ENCODE measurements at places on chromosomes 1 and 21. TPM values are rescaled to one million over a fixed set of nuclear protein-coding genes. Genes with fewer than 3 reads are reported as not detected.

- peak overlapping the region; percentile 4 for H3K4me3 ChIP-seq
- H3K27ac ChIP-seq: no peak overlapping the region
- H3K36me3 ChIP-seq: no peaks in the 10 kb centered on the region
Measured at GRCh38 chr1:236063919-236064673, 794 bp downstream of the NID1 start.

- no peak overlapping the region for H3K27ac ChIP-seq
- no peak for DNase-seq
- H3K4me1 ChIP-seq: no peaks in the 10 kb centered on the region
- no peak overlapping the region for H3K4me3 ChIP-seq
Measured at GRCh38 chr1:190193508-190194115, 284.1 kb downstream of the BRINP3 start.

DNA sequence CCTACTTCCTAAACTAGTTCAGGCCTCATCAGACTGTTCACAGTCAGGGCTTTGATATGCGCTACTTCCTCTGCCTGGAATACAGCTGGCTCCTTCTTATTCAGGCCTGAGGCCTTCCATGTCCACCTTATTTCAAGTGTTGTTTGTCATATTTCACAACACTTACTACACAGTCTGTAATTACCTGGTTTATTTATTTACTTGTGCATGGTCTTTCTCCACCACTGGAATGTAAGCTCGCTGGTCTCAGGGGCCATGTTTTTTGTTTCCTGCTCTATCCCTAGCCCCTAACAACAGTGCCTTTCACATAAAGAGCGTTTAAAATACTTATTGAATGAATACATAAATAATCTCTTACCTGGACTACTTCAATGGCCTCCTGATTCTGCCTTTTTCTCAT lies 4.6 kb upstream of the SRSF4 start:
- no peak for DNase-seq
- H3K36me3 ChIP-seq: no peaks in the 10 kb centered on the region
- no peak overlapping the region for H3K27ac ChIP-seq
- peaks cover 7% of the 10 kb centered on the region for H3K4me1 ChIP-seq
- H3K27me3 ChIP-seq: no peaks in the 10 kb centered on the region
- no peak overlapping the region for H3K4me3 ChIP-seq

DNA sequence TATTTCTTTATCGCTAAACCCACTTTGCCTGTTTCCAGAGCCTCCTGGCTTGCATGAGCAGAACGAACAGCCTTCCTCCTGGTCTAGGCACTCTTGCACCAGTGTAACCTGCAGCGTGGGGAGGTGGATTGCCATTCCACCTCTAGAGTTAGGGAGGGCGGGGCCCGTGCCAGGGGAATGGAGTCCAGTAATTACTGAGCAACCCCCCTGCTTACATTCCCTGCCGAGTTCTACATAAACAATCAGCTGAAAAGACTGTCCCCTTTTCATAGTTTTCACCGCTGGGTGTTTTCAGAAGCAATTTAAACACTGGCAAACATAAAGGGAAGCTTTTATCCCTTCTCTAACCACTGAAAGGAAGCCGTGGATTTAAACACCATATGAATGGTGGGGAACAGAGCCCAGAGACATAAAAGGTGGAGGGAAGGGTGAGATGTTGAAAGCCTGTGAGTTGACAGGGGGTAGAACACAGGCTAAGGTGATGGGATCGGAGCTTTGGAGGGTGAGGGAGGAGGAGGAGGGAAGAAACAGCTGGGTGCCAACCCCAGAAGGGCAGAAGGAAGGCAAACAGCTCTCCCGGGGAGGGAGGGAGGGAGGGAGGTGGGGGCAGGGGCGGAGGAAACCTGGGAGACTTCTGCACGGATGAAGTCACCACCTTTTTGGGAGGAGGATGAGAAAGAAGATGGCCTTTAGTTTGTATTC lies 68.0 kb upstream of the WDR26 start:
- H3K36me3 ChIP-seq: no peaks in the 10 kb centered on the region
- H3K4me3 ChIP-seq: no peak overlapping the region
- no peak overlapping the region for H3K27ac ChIP-seq
- no peaks in the 10 kb centered on the region for H3K27me3 ChIP-seq

DNA sequence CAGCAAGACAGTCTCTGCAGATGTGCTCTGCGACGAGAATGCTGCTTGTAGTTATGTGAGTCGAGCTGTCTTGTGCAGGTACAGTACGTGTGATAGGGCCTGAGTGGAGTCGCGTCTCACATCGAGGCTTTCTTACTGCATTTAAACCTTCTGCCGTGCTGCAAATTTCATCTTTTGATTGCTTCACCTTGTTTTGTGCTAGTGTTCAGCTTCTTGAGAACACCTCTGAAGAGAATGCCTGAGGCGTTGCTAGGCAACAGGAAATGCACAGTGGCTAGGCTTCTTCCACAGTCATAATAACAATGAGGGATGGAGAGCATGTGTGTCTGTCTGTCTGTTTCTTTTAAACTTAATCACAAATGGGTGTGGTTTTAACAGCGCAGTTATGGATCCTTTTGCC lies 52.9 kb downstream of the MRPS6 start:
- H3K4me3 ChIP-seq: no peak overlapping the region
- H3K36me3 ChIP-seq: peaks cover 25% of the 10 kb centered on the region

GRCh38 chr1:41812051-41812450 lies 106.7 kb downstream of the HIVEP3 start:
- no peaks in the 10 kb centered on the region for H3K27me3 ChIP-seq
- H3K4me3 ChIP-seq: no peak overlapping the region
- H3K36me3 ChIP-seq: no peaks in the 10 kb centered on the region
- peak; percentile 75 for DNase-seq

DNA sequence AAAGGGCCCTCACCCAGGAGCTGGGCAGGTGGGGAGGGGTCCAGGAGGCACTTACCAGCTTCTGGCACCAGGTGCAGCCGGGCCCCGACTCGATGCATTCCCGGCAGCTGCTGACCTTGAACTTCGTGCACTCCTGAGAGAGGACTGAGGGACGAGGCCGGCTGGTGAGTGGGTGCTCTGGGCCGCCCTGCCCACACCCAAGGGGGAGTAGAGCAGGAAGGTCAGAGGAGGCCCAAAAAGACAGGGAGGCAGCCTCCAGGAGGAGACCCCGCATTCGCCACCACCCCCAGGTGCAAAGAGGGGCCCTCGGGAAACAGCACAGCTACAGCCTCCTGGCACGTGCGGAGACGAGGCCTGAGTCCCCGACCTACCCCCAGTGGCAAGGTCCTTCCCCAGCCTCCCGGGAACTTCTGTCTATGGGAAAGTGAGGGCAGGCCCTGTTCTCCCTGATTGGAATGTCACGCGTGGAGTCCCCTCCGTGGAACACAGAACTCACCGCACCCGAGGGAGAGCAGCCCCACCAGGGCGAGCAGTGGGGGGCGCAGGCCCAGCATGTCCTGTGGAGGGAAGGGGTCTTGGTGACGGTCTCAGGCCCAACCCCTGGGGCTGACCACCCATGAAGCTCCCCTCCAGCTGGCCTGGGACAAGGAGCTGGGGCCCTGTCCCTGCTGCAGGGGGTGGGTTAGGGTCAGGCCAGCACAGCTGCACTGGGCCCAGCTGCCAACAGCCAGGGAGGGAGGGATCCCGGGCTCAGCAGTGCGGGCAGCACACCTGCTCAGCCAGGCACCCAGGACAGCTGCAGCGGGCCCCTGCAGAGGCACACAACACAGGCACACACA lies 10.3 kb downstream of the ITGB2 start:
- peak overlapping the region; percentile 83 for H3K27ac ChIP-seq
- H3K4me3 ChIP-seq: no peak overlapping the region
- no peaks in the 10 kb centered on the region for H3K27me3 ChIP-seq
- H3K4me1 ChIP-seq: peaks cover 91% of the 10 kb centered on the region

GRCh38 chr1:2021550-2021949 lies 2.4 kb downstream of the GABRD start:
- peaks cover 18% of the 10 kb centered on the region for H3K4me1 ChIP-seq
- no peaks in the 10 kb centered on the region for H3K36me3 ChIP-seq
- no peak overlapping the region for H3K27ac ChIP-seq
- H3K4me3 ChIP-seq: no peak overlapping the region
- no peak for DNase-seq

DNA sequence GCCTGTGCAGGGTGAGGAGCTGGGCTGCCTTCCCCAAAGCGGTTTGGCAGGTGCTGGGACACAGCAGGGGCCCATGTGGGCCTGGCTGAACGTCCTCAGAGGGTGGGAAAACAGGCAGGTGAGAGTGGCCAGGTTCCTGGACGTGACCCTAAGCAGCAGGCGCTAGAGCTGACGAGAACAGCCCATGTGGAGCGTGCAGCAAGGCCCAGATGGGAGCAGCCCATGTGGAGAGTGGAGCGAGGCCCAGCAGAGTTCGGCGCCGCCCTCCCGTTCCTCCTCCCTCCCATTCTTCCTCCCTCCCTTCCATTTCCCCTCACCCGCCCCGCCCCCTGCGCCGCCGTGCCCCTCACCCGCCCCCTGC lies 314.4 kb upstream of the VAMP3 start:
- no peak overlapping the region for H3K4me3 ChIP-seq
- no peak overlapping the region for H3K27ac ChIP-seq
- no peaks in the 10 kb centered on the region for H3K4me1 ChIP-seq
- H3K27me3 ChIP-seq: no peaks in the 10 kb centered on the region
- DNase-seq: no peak

ADORA1 gene
- total RNA-seq: not detected

SLC25A34 gene
- total RNA-seq: 0.73 TPM

PTGS2 gene
- 6.9 TPM for total RNA-seq
